ENCODE measurements at places on chromosomes 1 and 21.

DNA sequence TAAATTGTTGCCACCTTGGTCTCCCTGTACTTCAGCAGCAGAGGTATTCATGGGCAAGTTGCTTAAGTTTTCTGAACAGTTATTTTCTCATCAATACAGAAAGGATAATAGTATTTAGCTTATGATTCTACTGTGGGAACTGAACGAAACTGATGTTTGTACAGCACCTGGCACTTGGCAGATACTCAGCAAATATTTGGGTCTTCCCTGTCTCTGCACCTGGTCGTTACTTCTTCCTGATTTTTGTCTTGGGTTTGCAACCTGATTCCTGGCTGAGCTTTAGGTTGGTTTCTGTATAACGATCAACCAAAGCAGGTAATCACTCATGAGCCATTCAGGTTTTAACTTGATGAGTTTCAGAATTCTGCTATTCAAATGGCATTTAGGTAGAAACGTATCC lies 490.6 kb downstream of the KIF26B start:
- DNase-seq = no peak

GRCh38 chr1:228842094-228842775 lies 107.0 kb downstream of the RHOU start:
- no peak for DNase-seq

DNA sequence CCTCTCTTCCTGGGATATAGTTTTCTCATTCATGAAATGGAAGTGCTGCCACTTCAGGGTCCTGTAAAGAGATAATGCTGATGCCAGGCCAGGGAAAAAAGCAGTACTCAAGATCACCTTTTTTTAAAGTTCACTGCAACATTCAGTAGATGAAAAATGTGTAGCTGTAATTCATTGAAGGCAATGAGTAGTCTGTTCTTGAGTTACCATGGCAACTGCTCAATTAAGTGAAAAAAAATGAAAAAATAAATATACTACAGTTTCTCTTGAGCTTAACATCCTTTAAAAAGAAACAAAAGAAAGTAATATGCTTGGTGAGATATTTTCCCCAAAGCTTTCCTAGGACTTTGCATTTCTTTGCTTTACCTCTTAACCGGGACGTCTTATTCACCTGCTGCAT lies 183.3 kb downstream of the AK5 start:
- DNase-seq = no peak

GRCh38 chr1:13679651-13680050 lies 20.3 kb upstream of the PRDM2 start:
- no peak for DNase-seq

DNA sequence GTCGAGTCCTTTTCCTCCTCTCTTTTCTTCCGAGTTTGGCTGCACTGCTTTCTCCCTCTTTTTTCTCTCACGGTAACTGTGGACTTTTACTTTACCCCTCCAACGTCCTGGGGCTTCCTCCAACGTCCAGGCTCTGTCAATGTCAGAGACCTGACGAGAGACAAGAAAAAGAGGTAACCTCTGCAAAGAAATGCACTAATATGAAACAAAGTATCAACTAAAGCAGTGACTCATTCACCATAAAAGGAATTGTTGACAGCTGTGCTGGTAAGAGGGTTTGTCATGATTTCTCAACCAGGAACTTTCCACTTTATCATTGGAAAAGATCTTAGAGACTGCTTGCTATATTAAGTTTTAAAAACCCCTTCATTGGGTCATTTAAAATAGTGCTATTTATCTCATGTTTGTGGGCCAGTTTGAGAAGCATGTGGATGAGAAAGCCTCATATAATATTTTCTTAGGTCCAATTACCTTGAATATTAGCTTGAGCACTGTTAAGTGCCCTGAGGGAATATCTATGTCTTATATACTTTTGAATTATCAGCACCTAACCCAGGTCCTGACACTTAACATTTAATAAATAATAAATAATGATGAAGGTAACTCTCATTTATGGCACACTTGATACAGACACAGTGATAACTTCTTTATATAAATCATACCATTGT lies at the start of gene GBP2:
GBP2 (minus strand) TSS at position 202 of the 668 bp plus-strand sequence. CDS start 4,148 bp downstream, outside the sequence.
- peak; percentile 30 for DNase-seq

All from KBM-7 (cell line).